ENCODE measurements at places on chromosomes 13 and 19. TPM values are rescaled to one million over a fixed set of nuclear protein-coding genes. Genes with fewer than 3 reads are reported as not detected.

- no peak for DNase-seq
These were observed 13.7 kb upstream of the GPR183 start for GRCh38 chr13:99320693-99321481.

DNA sequence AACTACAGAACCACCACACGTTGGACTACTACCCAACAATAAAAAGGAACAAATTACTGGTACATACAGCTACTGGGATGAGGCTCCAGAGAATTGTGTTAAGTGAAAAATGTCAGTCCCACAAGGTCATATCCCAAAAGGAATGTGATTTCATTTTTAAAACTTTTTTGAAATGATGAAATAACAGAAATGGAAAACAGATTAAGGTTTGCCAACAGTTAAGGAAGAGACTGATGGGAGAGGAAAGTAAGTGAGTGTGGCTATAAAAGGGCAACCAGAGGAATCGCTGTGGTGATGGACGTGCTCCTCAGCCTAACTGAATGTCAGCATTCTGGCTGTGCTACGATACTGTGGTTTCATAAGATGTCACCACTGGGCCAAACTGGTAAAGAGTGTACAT is 512.8 kb downstream of the UQCRFS1 start:
- no peak for DNase-seq

DNA sequence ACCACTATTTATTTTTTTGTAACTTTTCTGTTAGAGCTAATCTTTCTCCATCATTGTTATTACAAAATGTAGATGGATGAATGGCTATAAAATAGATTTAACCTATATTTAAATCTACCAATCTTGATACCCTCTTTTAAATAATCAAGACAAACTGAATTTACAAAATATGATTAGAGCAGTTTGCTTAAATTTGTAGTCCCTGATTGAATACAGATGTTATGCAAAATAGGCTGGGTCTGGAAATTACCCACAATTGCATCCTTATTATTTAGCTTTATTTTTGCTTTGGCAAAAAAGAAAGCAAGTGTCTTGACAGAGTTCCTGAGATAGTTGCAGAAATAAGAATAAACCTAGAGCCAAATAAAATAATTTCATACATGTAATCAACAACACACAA is 352.8 kb downstream of the KLF12 start:
- no peak for DNase-seq

DNA sequence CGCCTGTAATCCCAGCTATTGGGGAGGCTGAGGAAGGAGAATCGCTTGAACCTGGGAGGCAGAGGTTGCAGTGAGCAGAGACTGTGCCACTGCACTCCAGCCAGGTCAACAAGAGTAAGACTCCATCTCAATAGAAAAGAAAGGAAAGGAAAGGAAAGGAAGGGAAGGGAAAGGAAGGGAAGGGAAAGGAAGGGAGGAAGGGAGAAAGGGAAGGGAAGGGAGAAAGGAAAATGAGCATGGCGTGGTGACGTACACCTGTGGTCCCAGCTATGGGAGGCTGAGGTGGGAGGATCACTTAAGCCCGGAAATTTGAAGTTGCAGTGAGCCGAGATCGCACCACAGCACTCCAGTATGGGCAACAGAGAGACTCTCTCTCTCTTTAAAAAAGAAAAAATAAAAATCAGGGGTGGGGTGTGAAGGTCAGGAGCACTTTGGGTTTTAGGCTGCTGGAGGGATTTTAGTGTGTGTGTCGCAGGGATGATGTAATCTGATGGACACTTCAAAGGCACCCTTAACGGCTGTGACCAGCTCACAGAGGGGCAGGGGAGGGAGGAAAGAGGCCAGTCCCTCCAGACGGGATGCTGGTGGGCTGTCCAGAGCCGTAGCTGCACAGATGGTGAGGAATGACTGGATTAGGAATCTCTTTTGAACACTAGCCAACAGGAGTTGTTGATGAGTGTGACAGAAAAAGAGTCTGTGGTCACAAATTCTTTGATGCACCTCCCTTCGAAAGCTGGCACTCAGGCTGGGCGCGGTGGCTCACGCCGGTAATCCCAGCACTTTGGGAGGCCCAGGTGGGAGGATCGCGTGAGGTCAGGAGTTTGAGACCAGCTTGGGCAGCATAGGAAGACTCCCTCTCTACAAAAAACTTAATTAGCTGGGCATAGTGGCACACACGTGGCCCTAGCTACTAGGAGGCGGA is 27.6 kb downstream of the TMPRSS9 start:
- no peak for DNase-seq

- DNase-seq: peak; percentile 79
These were observed 9.8 kb downstream of the ZSWIM4 start for GRCh38 chr19:13804830-13805683.

CGB1 gene
- not detected for total RNA-seq

Data from sigmoid colon (tissue), 7 donors.